Activated naive CD8-positive, alpha-beta T cell treated with anti-CD3 and anti-CD28 coated beads, Interleukin-2, amount 50 U/mL, for 24 hours (primary cell): ENCODE measurements at places on chromosomes 4 and X.

DNA sequence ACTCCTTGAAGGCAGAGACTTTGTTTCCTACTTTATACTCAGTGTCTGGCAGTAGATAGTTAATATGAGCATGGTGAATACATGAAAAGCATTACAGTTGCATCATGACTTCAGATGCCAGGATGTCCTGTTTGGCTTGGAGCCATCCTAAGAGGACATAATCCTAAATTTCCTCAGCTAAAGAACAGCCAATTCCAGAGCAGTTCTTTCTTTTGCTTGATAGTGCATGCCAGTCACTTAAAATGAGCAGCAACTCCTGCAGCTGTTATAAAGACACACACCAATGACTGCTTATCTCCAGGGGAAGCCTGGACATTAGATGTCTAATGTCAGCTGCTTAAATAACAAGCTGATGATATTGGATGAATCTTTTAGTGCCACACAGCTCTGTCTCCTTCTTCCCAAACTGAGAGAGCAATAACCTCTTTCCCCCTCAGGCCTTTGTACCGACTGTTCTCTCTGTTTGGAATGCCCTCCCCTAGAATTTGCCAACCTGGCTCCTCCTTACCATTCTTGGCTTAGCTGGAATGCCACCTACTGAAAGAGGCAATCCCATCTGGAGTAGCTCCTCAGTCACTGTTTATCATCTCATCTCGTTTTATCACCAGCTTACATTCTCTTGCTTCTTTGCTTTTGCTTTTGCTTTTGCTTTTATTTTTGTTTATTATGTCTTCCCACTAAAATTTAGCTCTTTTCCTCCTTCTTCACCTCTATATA lies 100.8 kb upstream of the USP38 start:
- H3K27me3 ChIP-seq: peaks cover 2% of the 10 kb centered on the region
- no peaks in the 10 kb centered on the region for H3K4me1 ChIP-seq
- no peaks in the 10 kb centered on the region for H3K36me3 ChIP-seq
- no peak for DNase-seq

GRCh38 chr4:157115613-157116335 lies 39.8 kb downstream of the GLRB start:
- DNase-seq: no peak
- H3K27me3 ChIP-seq: no peaks in the 10 kb centered on the region
- H3K4me3 ChIP-seq: no peak overlapping the region
- H3K4me1 ChIP-seq: no peaks in the 10 kb centered on the region
- H3K36me3 ChIP-seq: no peaks in the 10 kb centered on the region

GRCh38 chr4:147773261-147774184 lies 41.6 kb downstream of the ARHGAP10 start:
- H3K27me3 ChIP-seq: no peaks in the 10 kb centered on the region
- no peak for DNase-seq
- H3K4me1 ChIP-seq: peaks cover 30% of the 10 kb centered on the region
- H3K4me3 ChIP-seq: no peak overlapping the region
- no peak overlapping the region for H3K27ac ChIP-seq
- H3K36me3 ChIP-seq: no peaks in the 10 kb centered on the region

DNA sequence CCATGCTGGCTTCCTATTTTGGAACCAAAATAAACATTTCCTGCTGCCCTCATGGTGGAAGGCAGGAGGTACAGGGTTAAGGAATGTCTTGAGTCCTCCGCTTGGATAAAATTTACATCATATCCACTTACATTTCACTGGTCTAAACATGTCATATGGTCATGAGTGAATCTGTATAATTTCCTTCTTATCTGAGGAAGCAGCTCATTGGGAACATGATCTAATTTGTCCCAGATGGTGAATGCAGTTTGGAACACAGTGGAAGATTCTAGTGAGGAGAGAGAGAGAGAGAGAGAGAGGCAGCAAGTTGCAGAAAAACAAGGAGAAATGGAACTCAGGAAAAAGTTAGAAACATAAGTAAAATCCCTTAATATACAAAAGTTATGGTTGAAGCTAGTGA lies 46.8 kb downstream of the MXRA5 start:
- no peak overlapping the region for H3K4me3 ChIP-seq
- H3K4me1 ChIP-seq: no peaks in the 10 kb centered on the region
- H3K27ac ChIP-seq: no peak overlapping the region
- H3K27me3 ChIP-seq: no peaks in the 10 kb centered on the region

DNA sequence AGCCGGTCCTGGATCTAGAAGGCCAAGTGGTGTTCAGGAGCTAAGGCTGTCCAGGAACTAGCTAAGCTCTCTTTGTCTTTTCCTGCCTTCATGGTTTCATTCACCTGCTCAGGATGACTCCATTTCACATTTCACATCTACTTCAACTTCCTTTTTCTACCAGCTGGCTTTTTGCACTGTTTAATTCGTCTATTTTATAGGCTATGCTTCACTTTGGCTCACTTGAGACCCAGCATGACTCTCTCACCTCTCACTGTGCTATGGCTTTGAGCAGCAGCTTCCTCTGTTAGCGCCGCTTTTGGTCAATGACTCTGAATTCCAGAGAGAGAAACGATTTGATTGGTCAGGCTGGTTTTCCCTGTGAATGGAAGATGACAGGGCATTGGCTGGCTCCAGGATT lies 213.5 kb upstream of the CLNK start:
- H3K27ac ChIP-seq: peak overlapping the region; percentile 44
- no peaks in the 10 kb centered on the region for H3K36me3 ChIP-seq
- H3K27me3 ChIP-seq: no peaks in the 10 kb centered on the region
- no peak overlapping the region for H3K4me3 ChIP-seq

DNA sequence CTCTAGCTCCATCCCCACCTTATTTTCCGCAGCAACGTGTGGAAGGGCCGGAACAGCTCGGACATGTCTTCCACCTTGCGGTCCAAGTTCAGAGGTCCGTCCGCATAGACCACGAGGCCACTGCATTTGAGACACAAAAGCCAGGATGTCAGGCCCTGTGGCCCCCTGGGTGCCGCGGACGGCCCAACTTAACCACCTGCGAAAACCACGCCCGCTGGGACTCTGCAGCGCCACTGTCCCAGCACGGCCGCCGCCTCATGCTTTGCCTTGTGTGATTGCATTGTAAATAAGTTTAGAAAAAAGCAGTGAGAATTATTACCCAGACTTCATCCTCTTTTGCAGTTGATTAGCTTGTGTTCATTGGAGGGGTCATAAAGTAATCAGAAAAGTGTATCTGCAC lies 58.2 kb upstream of the MXD4 start:
- H3K36me3 ChIP-seq: peaks cover 2% of the 10 kb centered on the region
- H3K27ac ChIP-seq: no peak overlapping the region

- no peaks in the 10 kb centered on the region for H3K27me3 ChIP-seq
- no peak overlapping the region for H3K27ac ChIP-seq
- no peaks in the 10 kb centered on the region for H3K36me3 ChIP-seq
- H3K4me1 ChIP-seq: no peaks in the 10 kb centered on the region
- H3K4me3 ChIP-seq: no peak overlapping the region
- no peak for DNase-seq
Observed at GRCh38 chr4:1653776-1654175, 30.3 kb downstream of the FAM53A start.

- H3K4me3 ChIP-seq: no peak overlapping the region
- DNase-seq: no peak
- peaks cover 17% of the 10 kb centered on the region for H3K4me1 ChIP-seq
- H3K36me3 ChIP-seq: no peaks in the 10 kb centered on the region
- H3K27ac ChIP-seq: no peak overlapping the region
Observed at GRCh38 chrX:107728371-107729099, 47.1 kb downstream of the TSC22D3 start.

GRCh38 chrX:34749896-34750295 lies 92.8 kb upstream of the TMEM47 start:
- no peaks in the 10 kb centered on the region for H3K4me1 ChIP-seq
- no peak for DNase-seq
- no peak overlapping the region for H3K4me3 ChIP-seq
- H3K27ac ChIP-seq: no peak overlapping the region
- H3K27me3 ChIP-seq: no peaks in the 10 kb centered on the region

DNA sequence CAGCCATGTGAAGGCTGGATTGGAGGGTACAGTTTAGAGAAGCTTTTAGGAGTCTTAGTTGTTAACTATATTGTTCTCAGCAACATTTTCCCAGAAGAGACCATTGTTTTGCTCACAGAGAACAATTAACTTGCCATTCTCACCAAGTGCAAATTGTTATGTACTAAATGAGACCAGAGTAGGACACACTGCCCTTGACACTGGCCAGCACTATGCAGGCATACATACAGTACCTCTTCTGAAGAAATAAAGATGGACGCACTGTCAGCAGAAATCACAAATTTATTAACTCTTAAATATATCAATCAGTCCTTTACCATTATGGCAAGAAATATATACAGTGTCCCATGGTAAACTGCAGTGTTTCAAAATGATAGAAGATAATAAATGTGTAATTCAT lies 309.4 kb downstream of the CAMK2D start:
- peaks cover 39% of the 10 kb centered on the region for H3K36me3 ChIP-seq
- H3K4me3 ChIP-seq: no peak overlapping the region
- H3K27me3 ChIP-seq: no peaks in the 10 kb centered on the region

GRCh38 chr4:122663814-122664610 lies 43.1 kb upstream of the IL21 start:
- no peak for DNase-seq
- peak overlapping the region; percentile 37 for H3K4me3 ChIP-seq
- H3K4me1 ChIP-seq: peaks cover 75% of the 10 kb centered on the region
- H3K36me3 ChIP-seq: no peaks in the 10 kb centered on the region

DNA sequence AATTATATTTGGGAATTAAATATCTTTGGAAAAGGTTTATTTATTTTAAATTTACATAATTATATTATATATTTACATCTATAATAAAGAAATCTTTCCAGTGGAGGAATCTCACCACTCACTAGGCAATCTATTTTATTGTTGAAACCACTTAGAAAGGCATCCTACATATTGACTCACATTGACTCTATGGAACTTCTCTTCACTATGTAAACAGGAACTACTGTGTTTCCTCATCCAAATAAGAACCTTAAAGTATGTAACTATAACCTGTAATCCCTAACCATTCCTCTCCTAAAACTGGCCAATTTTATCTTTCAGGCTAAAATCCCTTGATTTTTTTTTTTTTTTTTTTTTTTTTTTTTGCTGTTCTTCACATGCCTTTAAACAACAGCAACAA lies 268.7 kb downstream of the MAPK10 start:
- H3K27ac ChIP-seq: no peak overlapping the region
- no peaks in the 10 kb centered on the region for H3K27me3 ChIP-seq
- H3K4me1 ChIP-seq: no peaks in the 10 kb centered on the region
- no peak overlapping the region for H3K4me3 ChIP-seq

DNA sequence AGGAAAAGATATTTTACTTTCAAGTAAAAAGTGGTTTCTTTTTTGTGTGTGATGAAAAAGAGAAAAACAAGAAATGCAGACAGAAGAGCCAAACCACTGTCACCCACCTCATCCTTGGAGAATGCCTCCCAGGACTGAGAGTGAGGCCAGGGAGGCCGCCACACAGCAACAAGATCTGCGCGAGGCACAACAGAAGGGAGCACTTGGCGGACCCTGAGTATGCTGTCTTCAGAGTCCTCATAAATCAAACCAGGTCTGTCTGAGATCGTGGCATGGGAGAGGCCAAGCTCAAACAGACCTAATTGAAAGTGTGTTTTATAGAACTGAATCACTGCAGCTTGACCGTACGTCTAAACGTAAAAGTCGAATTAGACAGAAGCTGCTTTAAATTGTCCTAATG lies 134.3 kb upstream of the VCX2 start:
- H3K27ac ChIP-seq: no peak overlapping the region
- no peaks in the 10 kb centered on the region for H3K36me3 ChIP-seq
- no peaks in the 10 kb centered on the region for H3K4me1 ChIP-seq
- no peaks in the 10 kb centered on the region for H3K27me3 ChIP-seq
- no peak for DNase-seq

GRCh38 chrX:23035493-23035892 lies 35.7 kb downstream of the DDX53 start:
- no peak overlapping the region for H3K27ac ChIP-seq
- no peaks in the 10 kb centered on the region for H3K36me3 ChIP-seq
- no peaks in the 10 kb centered on the region for H3K4me1 ChIP-seq
- no peak overlapping the region for H3K4me3 ChIP-seq
- DNase-seq: no peak

GRCh38 chr4:136864604-136865185 lies 667.6 kb downstream of the PCDH18 start:
- H3K4me3 ChIP-seq: no peak overlapping the region
- DNase-seq: peak; percentile 10
- H3K4me1 ChIP-seq: no peaks in the 10 kb centered on the region
- no peaks in the 10 kb centered on the region for H3K27me3 ChIP-seq
- no peaks in the 10 kb centered on the region for H3K36me3 ChIP-seq

GRCh38 chr4:173647902-173648301 lies 117.9 kb upstream of the HAND2 start:
- H3K27ac ChIP-seq: no peak overlapping the region
- H3K36me3 ChIP-seq: no peaks in the 10 kb centered on the region
- H3K4me3 ChIP-seq: no peak overlapping the region
- no peaks in the 10 kb centered on the region for H3K4me1 ChIP-seq
- no peak for DNase-seq

DNA sequence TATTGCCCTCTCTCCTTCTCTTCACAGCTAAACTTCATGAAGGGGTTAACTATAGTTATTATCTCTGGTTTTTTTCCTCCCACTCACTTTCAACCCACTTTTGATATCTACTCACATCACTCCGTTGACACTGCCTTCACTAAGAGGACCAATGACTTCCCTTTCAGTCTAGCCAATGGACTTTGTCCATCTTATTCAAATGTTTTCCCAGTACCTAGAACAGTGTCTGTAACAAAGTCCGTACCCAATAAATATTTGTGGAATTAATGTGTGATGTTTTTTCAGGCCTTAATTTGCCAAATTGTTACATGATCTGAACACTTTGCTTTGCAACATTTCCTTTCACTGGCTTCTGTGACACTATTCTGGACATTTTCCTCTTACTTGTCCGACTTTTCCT lies 106.0 kb upstream of the AR start:
- DNase-seq: no peak
- no peak overlapping the region for H3K27ac ChIP-seq
- no peaks in the 10 kb centered on the region for H3K36me3 ChIP-seq
- H3K4me1 ChIP-seq: no peaks in the 10 kb centered on the region

- H3K4me1 ChIP-seq: peaks cover 10% of the 10 kb centered on the region
- H3K27me3 ChIP-seq: peaks cover 64% of the 10 kb centered on the region
- H3K27ac ChIP-seq: no peak overlapping the region
- DNase-seq: no peak
- peaks cover 3% of the 10 kb centered on the region for H3K36me3 ChIP-seq
Observed at GRCh38 chr4:5888222-5889001, 4.5 kb downstream of the CRMP1 start.

- H3K4me1 ChIP-seq: no peaks in the 10 kb centered on the region
- no peak overlapping the region for H3K27ac ChIP-seq
- no peak for DNase-seq
- peaks cover 3% of the 10 kb centered on the region for H3K27me3 ChIP-seq
- no peak overlapping the region for H3K4me3 ChIP-seq
- no peaks in the 10 kb centered on the region for H3K36me3 ChIP-seq
Observed at GRCh38 chr4:52837716-52838558, 24.2 kb upstream of the RASL11B start.

DNA sequence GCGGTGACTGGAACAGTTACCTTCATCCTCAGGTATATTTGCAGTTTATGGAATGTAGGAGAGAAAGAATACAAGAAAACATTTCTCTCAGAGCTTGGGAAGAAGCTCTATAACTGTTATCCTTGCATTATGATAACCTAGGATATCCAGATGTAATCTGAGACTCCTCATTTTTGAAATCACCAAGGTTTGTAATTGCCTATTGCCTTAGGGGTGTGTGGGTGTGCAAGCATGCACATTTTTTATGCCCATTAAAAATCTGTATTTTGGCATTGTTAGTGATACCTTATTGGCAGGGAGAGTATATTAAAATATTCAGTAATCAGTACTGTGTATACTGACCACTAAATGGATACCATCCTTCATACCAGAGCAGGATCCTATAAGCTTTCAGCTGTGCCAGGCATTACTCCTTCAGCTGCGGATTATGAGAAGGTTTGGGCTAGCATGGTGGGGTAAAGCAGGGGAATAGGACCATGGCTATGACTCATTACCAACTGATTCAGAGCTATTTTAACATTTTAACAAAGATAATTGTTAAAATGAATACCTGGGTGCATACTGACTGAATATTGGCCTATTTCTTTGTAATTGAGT lies 8.3 kb downstream of the SEC24B start:
- H3K27ac ChIP-seq: peak overlapping the region; percentile 47
- H3K4me1 ChIP-seq: peaks cover 71% of the 10 kb centered on the region
